DND-41 (cell line): ENCODE measurements at places on chromosomes 2 and 18.

- H3K36me3 ChIP-seq = peaks cover 62% of the 10 kb centered on the region
- H3K27ac ChIP-seq = no peak overlapping the region
- no peaks in the 10 kb centered on the region for H3K27me3 ChIP-seq
- no peak for DNase-seq
- no peaks in the 10 kb centered on the region for H3K4me1 ChIP-seq
Observed at GRCh38 chr18:63284827-63285733, 34.5 kb downstream of the BCL2 start.

GRCh38 chr2:25168256-25169072 lies at the start of gene POMC:
TSS of gene POMC (minus strand) at chr2:25168580. CDS start at chr2:25164772, 3,808 bp downstream.
- H3K27ac ChIP-seq = no peak within 1 kb of the TSS
- no peak within 1 kb of the TSS for H3K4me3 ChIP-seq
- no peaks in the 10 kb centered on the region for H3K4me1 ChIP-seq
- H3K36me3 ChIP-seq = no peaks in the 10 kb centered on the region

- H3K4me1 ChIP-seq = peaks cover 40% of the 10 kb centered on the region
- H3K36me3 ChIP-seq = peaks cover 8% of the 10 kb centered on the region; the same call in 1 of the 2 replicates
- H3K27ac ChIP-seq = 0 out of 2 replicates have a peak overlapping the region, but pooled peaks have one; percentile 39
- DNase-seq = no peak
- no peaks in the 10 kb centered on the region for H3K27me3 ChIP-seq
Observed at GRCh38 chr2:62787386-62787785, 81.9 kb downstream of the EHBP1 start.

DNA sequence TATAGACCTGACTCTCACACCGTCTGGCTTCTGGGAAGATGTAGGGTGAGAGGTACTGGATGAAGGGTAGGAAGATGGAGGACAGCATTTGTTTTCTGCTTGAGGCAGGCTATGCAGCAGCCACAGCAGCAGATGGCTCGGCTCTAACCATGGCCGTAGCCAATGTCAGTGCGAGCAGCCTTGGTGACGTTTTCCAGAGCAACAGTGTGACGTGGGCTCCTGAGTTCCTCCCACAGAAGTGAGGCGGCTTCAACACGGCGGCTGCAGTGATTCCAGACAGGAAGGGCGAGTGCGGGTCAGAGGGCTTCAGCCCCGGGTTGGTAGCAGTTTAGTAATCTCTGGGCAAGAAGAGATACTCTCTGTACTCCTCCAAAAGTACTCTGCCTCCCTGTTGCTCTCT lies 133.0 kb upstream of the MYT1L start:
- H3K4me1 ChIP-seq = no peaks in the 10 kb centered on the region
- no peaks in the 10 kb centered on the region for H3K27me3 ChIP-seq
- no peaks in the 10 kb centered on the region for H3K36me3 ChIP-seq
- H3K4me3 ChIP-seq = no peak overlapping the region

GRCh38 chr2:47844162-47844561 lies 61.2 kb downstream of the MSH6 start:
- H3K4me3 ChIP-seq = no peak overlapping the region
- peaks cover 16% of the 10 kb centered on the region for H3K36me3 ChIP-seq
- no peak overlapping the region for H3K27ac ChIP-seq
- no peaks in the 10 kb centered on the region for H3K27me3 ChIP-seq
- H3K4me1 ChIP-seq = no peaks in the 10 kb centered on the region

- H3K4me3 ChIP-seq = no peak overlapping the region
- DNase-seq = no peak
- H3K27ac ChIP-seq = no peak overlapping the region
Observed at GRCh38 chr2:203787979-203788378, 79.6 kb upstream of the CTLA4 start.

DNA sequence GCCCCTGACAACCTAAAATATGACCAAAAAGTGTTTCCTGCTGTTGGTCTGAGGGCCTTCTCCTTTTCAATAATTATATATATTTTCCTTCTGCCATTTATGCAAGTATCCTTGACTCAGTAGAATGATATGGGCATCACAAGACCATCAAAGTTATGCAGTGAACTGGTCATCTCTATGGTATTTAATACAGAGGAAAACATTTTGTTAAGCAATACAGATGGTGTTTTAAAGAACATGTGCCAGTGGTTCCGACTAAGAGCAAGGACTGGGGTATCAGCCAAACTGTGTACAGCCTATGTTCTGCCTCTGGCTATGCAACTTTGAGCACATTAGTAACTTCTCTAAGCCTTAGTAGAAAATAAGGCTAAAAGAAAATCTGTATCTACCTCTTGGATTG lies 179.0 kb downstream of the TRABD2A start:
- peaks cover 6% of the 10 kb centered on the region for H3K27me3 ChIP-seq
- no peak for DNase-seq
- no peaks in the 10 kb centered on the region for H3K36me3 ChIP-seq
- H3K27ac ChIP-seq = no peak overlapping the region

DNA sequence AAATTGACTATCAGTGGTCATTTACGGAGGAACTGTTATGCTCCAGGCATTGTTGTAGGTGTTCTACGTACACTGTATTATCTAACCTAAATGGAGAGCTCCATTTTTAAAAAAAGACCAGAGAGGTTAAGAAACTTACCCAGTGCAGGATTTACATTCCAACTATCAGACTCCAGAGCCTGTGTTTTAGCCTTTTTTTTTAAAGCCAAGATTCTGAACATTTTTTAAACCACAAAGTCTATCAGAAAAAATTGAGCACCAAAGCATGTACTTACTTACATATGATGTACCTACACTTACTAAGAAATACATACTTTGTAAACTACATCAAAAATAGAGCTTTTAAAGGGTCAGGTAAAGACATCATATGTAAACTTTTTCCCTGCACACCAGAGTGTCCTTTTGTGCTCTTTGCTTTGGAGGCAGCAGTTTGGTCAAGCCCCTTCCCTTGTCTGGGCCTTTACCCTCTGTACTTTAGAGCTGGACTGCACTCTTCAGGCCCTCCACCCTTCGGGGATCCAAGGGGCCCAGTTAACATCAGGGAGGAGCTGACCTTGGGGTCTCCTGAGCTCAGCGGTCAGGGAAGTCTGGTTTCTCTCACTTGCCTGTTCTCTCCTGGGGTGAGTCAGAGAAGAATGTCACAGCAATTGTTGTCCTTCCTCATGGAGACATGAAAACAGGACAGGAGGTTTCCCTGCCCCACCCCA lies 58.4 kb downstream of the ITGB1BP1 start:
- no peak for DNase-seq
- no peak overlapping the region for H3K4me3 ChIP-seq
- no peak overlapping the region for H3K27ac ChIP-seq
- H3K4me1 ChIP-seq = no peaks in the 10 kb centered on the region
- peaks cover 20% of the 10 kb centered on the region; the same call in 1 of the 2 replicates for H3K36me3 ChIP-seq
- no peaks in the 10 kb centered on the region for H3K27me3 ChIP-seq

- no peaks in the 10 kb centered on the region for H3K36me3 ChIP-seq
- no peaks in the 10 kb centered on the region for H3K4me1 ChIP-seq
- peaks cover 4% of the 10 kb centered on the region for H3K27me3 ChIP-seq
- no peak overlapping the region for H3K27ac ChIP-seq
- no peak for DNase-seq
Observed at GRCh38 chr18:22551536-22552151, 133.9 kb upstream of the CTAGE1 start.

DNA sequence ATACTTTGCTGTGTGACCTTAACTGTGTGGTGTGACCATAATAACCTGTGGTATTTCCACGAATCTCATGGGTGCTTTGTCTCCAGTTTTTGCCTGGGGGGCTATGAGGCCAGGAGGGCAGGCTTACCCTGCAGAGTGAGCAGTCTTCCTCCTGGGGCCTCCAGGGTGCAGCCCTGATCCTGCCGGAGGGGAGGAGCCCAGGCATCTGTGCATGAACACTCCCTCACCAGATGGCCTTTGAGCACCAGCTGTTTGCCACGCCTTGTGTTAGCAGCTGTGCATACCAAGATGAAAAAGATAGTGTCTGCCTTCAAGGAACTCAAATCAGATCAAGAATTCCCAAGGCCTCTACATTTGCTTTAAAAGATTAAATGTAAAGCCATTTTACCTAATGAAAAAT lies 75.0 kb upstream of the RBM44 start:
- peak; percentile 60 for DNase-seq
- H3K27ac ChIP-seq = no peak overlapping the region
- H3K36me3 ChIP-seq = peaks cover 30% of the 10 kb centered on the region; the same call in 1 of the 2 replicates
- H3K27me3 ChIP-seq = no peaks in the 10 kb centered on the region
- H3K4me1 ChIP-seq = 0 out of 2 replicates have a peak, but pooled peaks cover 3% of the 10 kb centered on the region

DNA sequence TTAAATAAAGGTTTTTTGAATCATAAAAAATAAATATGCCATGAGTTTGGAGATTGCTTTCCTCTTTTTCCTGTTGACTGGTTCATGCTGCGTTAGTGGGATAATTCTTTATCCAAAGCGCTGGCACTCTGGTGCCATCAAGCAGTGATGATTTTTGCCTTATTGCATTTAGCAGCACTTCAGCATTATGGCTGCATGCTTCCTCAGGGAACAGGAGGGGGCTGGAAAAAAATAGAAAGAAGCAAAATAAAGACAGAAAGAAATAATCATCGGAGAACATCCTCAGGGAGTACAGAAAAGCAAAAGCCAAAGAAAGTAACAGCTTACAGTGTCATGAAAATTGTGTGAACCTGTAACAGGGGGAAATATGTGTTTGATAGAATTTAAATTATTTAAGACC lies 1408.2 kb upstream of the PIK3C3 start:
- no peak overlapping the region for H3K27ac ChIP-seq
- no peak for DNase-seq
- H3K4me1 ChIP-seq = no peaks in the 10 kb centered on the region

GRCh38 chr2:129904532-129905446 lies 74.7 kb upstream of the RAB6C start:
- no peak overlapping the region for H3K4me3 ChIP-seq
- H3K36me3 ChIP-seq = no peaks in the 10 kb centered on the region
- H3K27ac ChIP-seq = no peak overlapping the region
- no peaks in the 10 kb centered on the region for H3K27me3 ChIP-seq
- no peaks in the 10 kb centered on the region for H3K4me1 ChIP-seq
- DNase-seq = no peak

DNA sequence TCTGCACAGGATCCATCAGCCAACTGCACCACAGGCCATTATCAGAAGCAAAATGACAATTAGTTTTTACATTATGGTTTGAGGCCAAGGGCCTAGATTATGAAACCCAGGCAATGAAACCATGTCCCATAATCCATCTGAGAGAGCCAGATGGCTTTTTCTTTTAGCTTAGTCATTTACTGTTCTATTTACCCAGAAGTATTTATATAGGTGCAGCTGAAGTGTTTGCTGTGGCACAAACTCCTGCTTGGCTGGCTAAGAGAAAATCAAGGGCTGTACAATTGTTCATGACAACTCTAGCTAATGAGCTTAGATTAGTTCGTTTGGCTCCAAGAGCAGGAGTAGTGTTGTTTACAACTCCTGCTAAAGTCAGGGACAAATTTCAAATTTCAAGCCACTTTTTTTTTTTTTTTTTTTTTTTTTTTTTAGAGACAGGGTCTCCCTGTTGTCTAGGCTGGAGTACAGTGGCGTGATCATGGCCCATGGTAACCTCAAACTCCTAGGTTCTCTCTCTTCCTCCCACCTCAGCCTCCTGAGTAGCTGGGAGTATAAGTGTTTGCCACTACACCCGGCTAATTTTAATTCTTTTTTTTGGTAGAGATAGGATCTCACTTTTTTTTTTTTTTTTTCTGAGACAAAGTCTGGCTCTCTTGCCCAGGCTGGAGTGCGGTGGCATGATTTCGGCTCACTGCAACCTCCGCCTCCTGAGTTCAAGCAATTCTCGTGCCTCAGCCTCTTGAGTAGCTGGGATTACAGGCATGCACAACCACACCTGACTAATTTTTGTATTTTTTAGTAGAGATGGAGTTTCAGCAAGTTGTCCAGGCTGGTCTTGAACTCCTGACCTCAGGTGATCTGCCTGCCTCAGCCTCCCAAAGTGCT lies 18.4 kb upstream of the REV1 start:
- no peak overlapping the region for H3K27ac ChIP-seq
- no peaks in the 10 kb centered on the region for H3K27me3 ChIP-seq
- no peak overlapping the region for H3K4me3 ChIP-seq
- no peaks in the 10 kb centered on the region for H3K4me1 ChIP-seq
- no peaks in the 10 kb centered on the region for H3K36me3 ChIP-seq

DNA sequence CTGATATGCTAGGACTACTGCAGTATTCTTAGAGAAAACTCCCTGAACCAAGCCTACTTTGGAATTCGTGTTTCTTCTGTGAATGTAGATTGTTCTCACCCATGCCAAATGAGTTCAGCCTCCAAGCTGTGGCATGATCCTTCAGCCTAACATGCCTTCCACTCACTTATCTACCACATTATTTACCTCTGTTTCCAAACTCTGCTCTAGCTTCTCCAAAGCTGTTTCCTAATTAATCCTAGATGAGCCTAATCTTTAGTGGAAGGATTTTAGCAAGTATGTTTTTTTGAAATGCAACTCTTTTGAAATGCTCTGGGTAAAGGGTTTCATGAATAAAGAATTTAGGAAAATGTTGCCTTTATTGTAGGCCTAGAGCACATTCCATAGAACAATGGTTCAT lies 152.9 kb upstream of the MMADHC start:
- no peak overlapping the region for H3K4me3 ChIP-seq
- no peaks in the 10 kb centered on the region for H3K4me1 ChIP-seq
- no peak overlapping the region for H3K27ac ChIP-seq
- H3K27me3 ChIP-seq = no peaks in the 10 kb centered on the region

DNA sequence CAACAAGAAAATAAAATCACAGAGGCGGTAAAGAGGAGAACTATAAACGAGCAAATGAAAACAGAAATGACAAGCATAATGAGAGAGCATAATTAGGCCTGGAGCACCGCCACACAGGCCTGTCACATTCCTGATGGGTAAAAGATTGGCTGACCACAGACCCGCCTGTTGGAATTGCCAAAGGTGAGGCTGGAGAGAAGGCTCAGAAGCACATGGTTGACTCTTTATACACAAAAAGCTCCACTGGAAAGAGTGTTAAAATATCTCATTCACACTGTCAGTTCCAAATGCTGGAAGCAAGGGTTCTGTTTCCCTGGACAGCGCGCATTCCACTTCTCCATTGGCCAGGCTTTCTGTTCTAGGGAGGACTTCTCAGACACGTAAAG lies 5.9 kb upstream of the LGALSL start:
- no peak overlapping the region for H3K4me3 ChIP-seq
- DNase-seq = no peak
- no peak overlapping the region for H3K27ac ChIP-seq
- no peaks in the 10 kb centered on the region for H3K4me1 ChIP-seq
- H3K27me3 ChIP-seq = peaks cover 56% of the 10 kb centered on the region
- no peaks in the 10 kb centered on the region for H3K36me3 ChIP-seq

DNA sequence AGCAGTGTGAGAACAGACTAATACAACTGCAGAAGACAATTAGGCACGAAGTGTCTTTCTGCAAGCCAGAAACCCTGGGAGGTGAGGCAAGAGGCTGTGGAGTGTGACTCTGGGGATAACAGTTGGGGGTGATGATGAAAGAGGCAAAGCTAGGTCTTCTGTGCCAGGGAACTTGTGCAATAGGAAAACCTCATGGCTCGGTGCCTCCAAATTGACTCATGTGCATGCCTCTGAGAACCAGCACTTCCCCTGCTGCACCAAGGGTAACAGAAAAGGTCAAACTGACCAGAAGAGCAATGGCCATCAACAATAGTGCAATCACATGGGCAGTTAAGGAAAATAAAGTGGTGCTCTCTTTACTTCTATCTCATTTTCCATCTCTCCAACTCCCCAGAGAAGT lies 136.4 kb downstream of the SCG2 start:
- H3K4me1 ChIP-seq = 0 out of 2 replicates have a peak, but pooled peaks cover 2% of the 10 kb centered on the region
- no peaks in the 10 kb centered on the region for H3K27me3 ChIP-seq
- H3K4me3 ChIP-seq = no peak overlapping the region
- H3K27ac ChIP-seq = no peak overlapping the region
- DNase-seq = no peak
